ENCODE measurements at places on chromosomes 1 and 21. TPM values are rescaled to one million over a fixed set of nuclear protein-coding genes. Genes with fewer than 3 reads are reported as not detected.
A peak's percentile ranks its signal among the peaks of the same experiment; 100 is the strongest.

- H3K27me3 ChIP-seq = no peaks in the 10 kb centered on the region
- H3K36me3 ChIP-seq = no peaks in the 10 kb centered on the region
- DNase-seq = peak; percentile 3
- no peak overlapping the region for H3K27ac ChIP-seq
These were observed 18.4 kb downstream of the PRXL2B start for GRCh38 chr1:2604844-2605508.

DNA sequence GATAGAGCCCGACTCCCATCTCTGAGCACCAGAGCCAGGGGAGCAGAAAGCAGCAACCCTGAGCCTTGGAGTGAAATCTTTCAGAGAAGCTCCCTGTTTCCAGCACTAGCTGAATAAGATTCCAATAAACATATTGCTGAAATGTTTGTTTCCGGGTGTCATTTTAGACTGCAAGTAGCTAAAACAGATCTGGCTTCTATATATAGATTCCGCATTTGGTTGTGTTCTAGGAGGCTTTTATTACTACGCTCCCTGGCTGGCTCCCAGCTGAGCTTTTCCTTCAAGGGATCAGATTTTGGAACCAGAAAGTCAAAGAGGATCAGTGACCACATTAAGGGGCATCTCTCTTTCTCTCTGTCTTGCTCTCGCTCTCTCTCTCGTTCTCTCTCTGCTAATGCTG lies 88.2 kb downstream of the PAPPA2 start:
- H3K4me3 ChIP-seq = no peak overlapping the region
- H3K4me1 ChIP-seq = peaks cover 8% of the 10 kb centered on the region
- no peaks in the 10 kb centered on the region for H3K36me3 ChIP-seq
- DNase-seq = no peak
- no peak overlapping the region for H3K27ac ChIP-seq

DNA sequence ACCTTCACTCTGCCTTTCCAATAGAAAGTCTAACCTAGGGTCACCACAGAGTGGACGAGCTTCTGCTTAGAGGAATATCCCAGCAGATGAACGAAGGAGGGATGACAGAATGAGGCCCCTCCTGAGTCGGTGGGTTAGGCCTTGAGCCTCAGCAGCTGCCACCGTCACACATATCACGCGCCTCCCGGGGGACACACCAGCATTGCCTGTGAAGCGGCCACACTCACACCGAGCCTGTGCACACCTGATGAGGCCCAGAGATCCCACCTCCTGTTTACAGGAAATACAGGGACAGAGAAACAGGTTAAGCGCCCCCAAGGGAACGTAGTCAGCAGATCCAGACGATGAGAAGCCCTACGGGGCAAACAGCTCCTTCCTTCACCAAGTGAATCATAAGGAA lies 25.1 kb upstream of the LRRC47 start:
- H3K27me3 ChIP-seq = no peaks in the 10 kb centered on the region
- H3K27ac ChIP-seq = no peak overlapping the region
- no peak overlapping the region for H3K4me3 ChIP-seq
- H3K4me1 ChIP-seq = no peaks in the 10 kb centered on the region

DNA sequence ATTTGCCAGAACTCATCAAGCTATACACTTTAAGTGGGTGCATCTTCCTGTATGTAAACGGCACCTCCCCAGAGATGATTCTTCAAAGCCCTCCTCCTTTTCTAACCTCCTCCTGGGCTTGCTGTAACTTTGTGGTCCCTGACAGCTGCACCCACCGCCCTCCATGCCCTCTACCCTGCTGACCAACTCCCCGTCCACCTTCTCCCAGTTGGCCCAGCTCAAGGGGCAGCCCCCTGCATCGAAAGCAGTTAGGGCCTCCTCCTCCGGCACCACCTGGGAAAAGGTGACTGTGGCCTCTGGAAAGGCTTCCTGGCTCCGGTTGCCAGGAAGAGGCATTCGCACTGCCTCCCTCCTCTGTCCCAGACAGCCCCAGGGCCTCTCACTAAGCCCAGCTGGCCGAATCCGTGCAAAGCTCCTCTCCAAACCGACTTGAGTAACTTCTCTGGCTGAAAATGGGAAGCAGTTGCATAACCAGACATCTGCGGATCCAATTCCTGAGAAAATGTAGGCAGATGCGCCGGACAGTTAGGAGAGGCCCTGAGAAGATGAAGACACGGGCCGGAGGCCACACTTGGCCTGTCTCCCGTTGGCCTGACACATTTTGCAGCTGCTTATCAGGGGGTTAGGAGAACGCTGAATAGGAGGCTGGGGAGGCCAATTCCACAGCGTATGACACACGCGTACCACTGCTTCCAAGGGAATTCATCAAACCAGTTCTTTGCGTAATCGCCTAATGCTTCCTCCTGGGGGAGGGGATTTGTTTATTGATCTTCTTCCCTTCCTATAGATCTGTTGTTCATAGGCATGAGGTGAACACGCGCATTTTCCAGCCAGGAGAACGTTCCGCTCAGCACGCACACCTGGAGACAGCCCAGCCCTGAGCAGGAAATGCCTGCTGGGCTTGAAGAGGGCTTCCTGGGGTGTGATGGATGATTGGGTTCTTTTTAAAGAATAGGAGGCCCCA lies 48.7 kb upstream of the COL6A2 start:
- H3K4me3 ChIP-seq = no peak overlapping the region
- H3K27ac ChIP-seq = peak overlapping the region; percentile 53
- H3K4me1 ChIP-seq = peaks cover 22% of the 10 kb centered on the region
- peak; percentile 54 for DNase-seq
- H3K27me3 ChIP-seq = no peaks in the 10 kb centered on the region
- no peaks in the 10 kb centered on the region for H3K36me3 ChIP-seq

DNA sequence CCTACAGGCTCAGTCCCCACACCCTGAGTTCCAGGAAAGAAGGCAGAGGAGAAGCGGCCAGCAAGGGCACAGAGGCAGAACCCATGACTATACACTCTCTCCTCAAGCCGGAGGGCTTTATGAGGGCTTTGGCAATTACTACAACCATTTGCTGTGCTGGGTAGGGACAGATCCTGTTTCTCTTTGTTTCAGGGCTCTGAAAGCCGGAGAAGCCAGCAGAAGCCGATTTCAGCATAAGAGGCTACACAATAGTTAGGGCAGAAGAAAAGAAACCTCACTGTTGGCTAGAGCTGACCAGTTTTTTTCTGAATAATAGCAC lies 13.9 kb downstream of the GPR3 start:
- H3K27me3 ChIP-seq = no peaks in the 10 kb centered on the region
- no peak for DNase-seq
- peaks cover 70% of the 10 kb centered on the region for H3K36me3 ChIP-seq

DNA sequence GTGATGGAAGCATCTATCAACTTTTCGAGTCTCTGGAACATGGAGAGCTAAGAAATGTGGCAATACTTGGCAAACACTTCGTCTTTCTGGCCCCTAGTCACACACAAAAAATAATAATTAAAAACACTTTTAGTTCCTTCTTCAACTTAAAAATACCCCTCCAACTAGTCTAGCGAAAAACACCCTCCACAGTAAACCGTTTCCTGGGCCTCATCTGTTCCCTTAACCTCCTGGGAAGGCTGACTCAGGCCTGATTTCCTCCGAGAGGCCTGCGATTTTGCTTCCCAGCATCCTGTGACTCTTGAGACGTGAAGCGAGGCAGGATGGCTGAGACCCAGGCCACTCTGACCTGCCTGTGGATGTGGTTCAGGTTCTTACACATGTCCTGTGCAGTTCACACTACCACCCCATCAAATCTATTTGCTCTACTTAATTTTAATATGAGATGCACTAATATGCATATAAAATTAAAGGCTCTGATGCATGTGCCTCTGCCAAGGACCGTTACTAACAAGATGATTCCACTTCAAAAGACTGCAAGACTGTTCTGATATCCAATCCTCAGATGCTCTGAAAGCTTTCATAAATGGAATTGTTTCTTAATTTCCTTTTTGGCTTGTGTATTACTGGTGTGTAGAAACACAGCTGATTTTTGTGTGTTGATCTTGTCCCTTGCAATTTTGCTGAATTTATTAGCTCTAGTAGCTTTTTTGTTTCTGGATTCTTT lies 3.5 kb downstream of the NAV1 start:
- no peak overlapping the region for H3K4me3 ChIP-seq
- no peaks in the 10 kb centered on the region for H3K36me3 ChIP-seq
- peak overlapping the region; percentile 6 for H3K27ac ChIP-seq
- no peak for DNase-seq

DNA sequence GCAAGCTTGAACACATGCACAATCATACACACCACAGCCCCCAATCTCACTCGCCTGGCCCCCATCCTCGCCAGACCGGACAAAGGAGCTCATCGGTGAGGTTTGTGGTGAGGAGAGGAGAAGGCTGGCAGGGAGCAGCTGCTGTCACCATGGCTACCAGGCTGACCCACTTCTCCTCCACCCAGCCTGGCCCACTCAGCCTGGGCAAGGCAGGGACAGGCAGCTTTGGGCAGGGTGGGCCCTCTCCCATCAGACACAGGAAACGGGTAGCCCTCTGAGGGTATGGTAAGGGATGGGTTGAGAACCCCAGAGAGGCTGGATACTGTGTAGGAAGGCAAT lies 15.9 kb downstream of the RIMS3 start:
- peaks cover 18% of the 10 kb centered on the region for H3K27me3 ChIP-seq
- no peaks in the 10 kb centered on the region for H3K4me1 ChIP-seq
- no peaks in the 10 kb centered on the region for H3K36me3 ChIP-seq

GRCh38 chr1:177793900-177794299 lies 176.0 kb downstream of the SEC16B start:
- H3K4me1 ChIP-seq = no peaks in the 10 kb centered on the region
- DNase-seq = no peak
- H3K4me3 ChIP-seq = no peak overlapping the region
- H3K27ac ChIP-seq = no peak overlapping the region

DNA sequence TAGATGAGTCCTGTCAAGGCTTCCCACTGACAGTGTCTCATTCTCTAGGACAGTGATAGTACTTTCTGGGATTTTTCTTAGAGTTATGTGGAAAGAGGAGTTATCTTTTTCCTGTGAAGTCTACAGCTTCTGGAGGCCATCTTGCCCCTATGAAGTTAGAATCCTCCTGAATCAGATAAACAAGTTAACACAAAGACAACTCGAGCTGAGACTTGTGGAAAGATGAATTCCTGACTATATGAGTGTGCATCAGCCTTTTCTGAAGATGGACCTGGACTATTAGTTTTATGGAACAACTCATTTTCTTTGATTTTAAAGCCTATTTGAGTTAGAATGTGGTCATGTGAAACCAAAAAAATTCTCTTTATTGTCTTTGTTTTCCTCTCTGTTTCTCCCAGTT lies 290.9 kb downstream of the LRRIQ3 start:
- no peaks in the 10 kb centered on the region for H3K27me3 ChIP-seq
- no peaks in the 10 kb centered on the region for H3K36me3 ChIP-seq
- no peak for DNase-seq
- H3K27ac ChIP-seq = no peak overlapping the region

GRCh38 chr21:35606578-35606977 lies 453.7 kb downstream of the SETD4 start:
- H3K4me1 ChIP-seq = no peaks in the 10 kb centered on the region
- no peak overlapping the region for H3K4me3 ChIP-seq
- H3K27ac ChIP-seq = no peak overlapping the region
- H3K27me3 ChIP-seq = no peaks in the 10 kb centered on the region
- no peaks in the 10 kb centered on the region for H3K36me3 ChIP-seq

GRCh38 chr1:220680085-220680687 lies 10.0 kb upstream of the C1orf115 start:
- DNase-seq = no peak
- H3K4me3 ChIP-seq = no peak overlapping the region
- no peak overlapping the region for H3K27ac ChIP-seq
- peaks cover 5% of the 10 kb centered on the region for H3K4me1 ChIP-seq
- no peaks in the 10 kb centered on the region for H3K27me3 ChIP-seq

DNA sequence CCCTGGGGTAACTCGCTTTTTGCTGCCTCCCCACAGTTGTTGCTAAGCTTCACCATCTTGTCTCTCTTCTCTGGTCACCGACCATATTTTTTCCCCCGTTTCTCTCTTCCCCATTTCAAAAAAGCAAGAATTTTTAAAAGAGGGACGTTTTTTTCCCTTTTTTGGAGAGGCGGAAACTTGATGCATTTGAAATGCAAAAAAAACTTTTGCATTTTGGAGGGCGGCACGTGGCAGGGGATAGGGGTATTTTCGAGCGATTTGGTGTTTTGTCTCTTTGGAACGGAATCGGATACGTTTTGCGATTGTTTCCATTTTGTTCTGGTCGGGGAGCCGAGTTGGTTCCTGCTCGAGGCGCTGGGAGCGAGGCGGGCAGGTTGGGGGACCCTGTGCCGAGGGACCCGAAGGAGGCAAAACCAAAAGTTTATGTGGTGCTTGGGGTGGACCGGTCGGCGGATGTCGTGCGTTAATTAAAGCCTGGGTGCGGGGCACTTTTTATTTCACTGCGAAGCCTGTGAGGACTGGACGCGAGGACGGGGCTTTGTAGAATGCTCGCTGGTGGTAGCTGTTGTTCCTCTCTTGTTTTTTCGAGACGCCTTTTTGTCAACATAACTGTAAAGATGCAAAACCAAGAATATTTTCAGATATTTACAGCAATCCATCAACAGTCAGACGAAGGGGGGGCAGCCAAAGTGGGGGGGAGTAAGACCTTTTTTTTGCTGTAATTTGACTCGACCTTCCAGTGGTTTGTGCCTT lies 884 bp downstream of the H3-3A start:
- peaks cover 35% of the 10 kb centered on the region for H3K36me3 ChIP-seq
- peak overlapping the region; percentile 98 for H3K27ac ChIP-seq

GRCh38 chr1:171313835-171314320 lies at the start of gene FMO4:
Gene FMO4 (plus strand): TSS chr1:171314183. CDS start chr1:171319826, 5,643 bp downstream.
- peaks cover 22% of the 10 kb centered on the region for H3K4me1 ChIP-seq
- H3K27ac ChIP-seq = peak within 1 kb of the TSS; percentile 80
- no peaks in the 10 kb centered on the region for H3K27me3 ChIP-seq

DNA sequence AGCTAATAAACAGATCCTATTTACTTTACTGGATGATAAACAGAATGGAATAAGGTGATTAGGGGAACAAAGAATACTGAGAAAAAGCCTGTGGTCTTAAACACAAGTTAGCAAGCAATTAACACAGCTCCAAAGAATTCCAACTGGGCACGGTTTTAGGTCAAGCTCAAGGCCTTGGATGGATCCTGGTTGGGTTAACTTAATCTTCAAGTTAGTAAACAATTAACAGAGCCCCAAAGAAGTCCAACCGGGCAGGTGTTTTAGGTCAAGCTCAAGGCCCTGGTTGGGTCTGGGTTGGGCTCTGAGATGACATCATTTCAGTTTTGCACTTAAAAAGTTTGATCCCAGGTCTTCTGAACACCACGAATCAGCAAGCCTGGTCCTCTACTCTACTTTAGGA lies 1086.3 kb upstream of the TMPRSS15 start:
- H3K27me3 ChIP-seq = no peaks in the 10 kb centered on the region
- no peaks in the 10 kb centered on the region for H3K36me3 ChIP-seq
- peak; percentile 32 for DNase-seq
- H3K4me3 ChIP-seq = no peak overlapping the region

Gene ACKR1
- polyA plus RNA-seq = 41.3 TPM

Gene TAF5L
- 9.5 TPM for polyA plus RNA-seq

Gene ADORA1
- 3.7 TPM for polyA plus RNA-seq

Gene FCRLB
- polyA plus RNA-seq = not detected

Gene NPHS2
- not detected for polyA plus RNA-seq

Gene FMOD
- 39.7 TPM for polyA plus RNA-seq

Gene CD1C
- polyA plus RNA-seq = not detected
